Activated naive CD4-positive, alpha-beta T cell treated with anti-CD3 and anti-CD28 coated beads, Interleukin-2, amount 50 U/mL, for 16 hours (primary cell): ENCODE measurements at places on chromosomes 7 and 10.

GRCh38 chr10:78408671-78409472, 375.2 kb downstream of the RPS24 start:
- DNase-seq = no peak

- DNase-seq = no peak
These were observed 504.3 kb downstream of the DNAJB6 start for GRCh38 chr7:157840914-157841772.

- peak; percentile 5 for DNase-seq
These were observed 115.9 kb downstream of the VIPR2 start for GRCh38 chr7:159028508-159029401.

DNA sequence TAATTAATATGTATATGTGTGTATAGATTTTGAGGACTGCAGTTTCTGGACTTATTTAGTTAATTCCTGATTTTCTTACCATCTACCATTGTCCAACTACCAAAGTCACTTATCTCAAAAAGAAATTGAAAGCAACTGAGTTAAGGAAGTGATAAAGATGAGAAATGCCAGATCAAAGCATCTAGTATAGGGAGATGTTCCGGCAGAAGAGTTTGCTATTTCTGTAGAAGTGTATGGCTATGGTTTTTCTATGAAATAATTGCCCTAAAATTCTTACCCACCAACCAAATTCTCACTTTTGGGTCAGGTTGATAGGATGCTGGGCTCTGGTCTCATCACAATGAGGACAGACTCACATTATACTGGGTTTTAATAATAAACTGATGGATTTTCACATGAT, 64.0 kb upstream of the RAB11FIP2 start:
- DNase-seq = no peak

GRCh38 chr7:134777470-134777869, 2.0 kb upstream of the CALD1 start:
- no peak for DNase-seq

- DNase-seq = peak; percentile 3
These were observed 58.2 kb upstream of the DNAAF5 start for GRCh38 chr7:668139-668931.

- DNase-seq = no peak
These were observed 16.9 kb upstream of the GPR146 start for GRCh38 chr7:1027242-1028043.

DNA sequence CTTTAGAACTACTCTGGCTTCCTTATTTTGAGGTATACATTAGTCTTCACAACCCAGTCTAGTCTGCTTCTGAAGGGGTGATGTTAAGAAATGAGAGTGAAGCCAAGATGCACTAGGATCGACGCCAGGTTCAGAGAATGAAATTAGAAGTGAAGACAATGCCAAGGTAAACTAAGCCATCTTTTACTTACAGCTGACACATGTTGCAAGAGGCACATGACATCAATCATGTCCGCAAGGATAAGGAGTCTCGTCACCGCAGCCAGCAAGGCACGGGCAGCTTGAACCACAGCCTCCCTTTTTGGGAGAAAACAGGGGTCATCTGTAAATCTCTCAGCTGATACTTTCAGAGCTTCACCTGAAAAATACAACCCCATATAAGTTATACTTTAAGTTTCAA, 156.7 kb downstream of the CTNNA3 start:
- DNase-seq = no peak

- DNase-seq = no peak
These were observed 18.8 kb upstream of the GARS1 start for GRCh38 chr7:30575910-30576309.

DNA sequence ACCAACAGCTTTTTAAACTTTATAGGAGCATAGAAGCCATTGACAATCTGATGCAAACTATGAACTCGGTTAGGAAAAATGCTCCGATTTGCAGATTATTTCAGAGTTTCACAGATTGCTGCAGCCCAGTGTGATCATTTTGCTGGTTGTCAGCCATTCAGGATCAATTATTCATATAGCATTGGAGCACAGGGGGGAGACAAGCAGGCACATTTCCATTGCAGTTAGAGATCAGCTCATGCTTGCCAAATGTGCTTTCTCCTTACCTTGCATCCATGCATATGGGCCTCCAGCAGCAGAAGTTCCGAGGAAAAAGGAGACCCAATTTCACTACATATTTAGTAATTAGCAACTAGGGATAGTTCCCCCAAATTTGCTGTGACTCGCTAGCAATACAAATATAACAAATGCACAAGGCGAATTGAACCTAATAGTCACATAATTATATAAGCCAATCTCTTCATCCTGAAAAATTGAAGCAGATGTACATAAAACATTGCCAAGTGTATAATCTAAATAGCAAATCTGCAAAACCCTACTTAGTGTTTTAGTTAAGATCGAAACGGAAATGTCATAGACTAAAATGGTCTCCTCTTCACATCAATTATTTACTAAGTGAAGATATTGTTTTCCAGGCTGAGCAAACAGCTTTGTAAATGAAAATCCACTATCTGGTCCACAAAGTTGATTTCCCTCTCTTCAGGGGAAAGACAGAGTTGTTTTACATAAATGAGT, 49.5 kb upstream of the RSU1 start:
- no peak for DNase-seq

- DNase-seq = no peak
These were observed 541.2 kb downstream of the ETV1 start for GRCh38 chr7:13448243-13448642.

- DNase-seq = no peak
These were observed 298.5 kb downstream of the ELMO1 start for GRCh38 chr7:37150180-37150579.

DNA sequence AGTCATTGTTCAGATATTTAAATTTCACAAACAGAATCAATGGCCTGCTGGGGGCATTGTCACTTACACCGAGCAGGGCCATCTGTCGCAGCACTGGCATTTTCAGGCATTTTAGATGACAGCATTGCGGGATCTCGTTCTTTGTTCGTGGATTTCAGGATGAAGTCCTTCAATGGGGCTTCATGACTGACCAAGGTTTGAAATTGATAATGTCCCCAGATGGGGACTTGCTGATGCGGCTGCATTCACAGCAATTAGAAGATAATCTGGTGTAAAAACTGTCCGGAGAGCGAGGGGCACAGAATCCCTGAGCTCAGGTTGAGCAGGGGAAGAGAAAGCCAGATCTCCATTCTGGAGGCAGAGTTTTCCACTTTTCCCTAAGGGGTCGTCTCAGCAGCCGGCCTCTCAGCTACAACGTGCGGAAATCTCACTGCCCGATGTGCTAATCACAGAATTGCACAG, 1.9 kb upstream of the C7orf33 start:
- DNase-seq = no peak
